Omental fat pad (tissue), 4 donors: ENCODE measurements at places on chromosomes 16 and 17.

DNA sequence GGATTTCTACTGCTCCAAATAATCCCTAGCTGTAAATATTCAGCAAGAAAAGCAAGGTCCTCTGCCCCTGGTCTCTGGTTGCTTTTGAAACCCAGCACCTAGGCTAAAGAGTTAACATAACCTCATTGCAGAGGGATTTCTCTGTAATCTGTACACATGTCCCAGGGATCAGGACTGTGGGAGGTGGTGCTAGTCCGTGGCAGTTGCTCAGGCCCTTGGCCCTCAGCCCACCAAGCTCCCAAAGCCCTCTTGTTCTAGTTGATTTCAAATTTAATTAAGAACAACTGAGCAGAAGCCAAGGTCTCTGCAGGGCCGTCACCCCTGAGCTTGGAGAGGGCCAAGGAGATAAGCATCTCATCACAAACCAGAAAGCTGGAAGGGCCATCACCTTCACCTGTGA lies 181.1 kb downstream of the SOX9 start:
- no peak for DNase-seq

GRCh38 chr17:78990349-78991016 lies 10.8 kb upstream of the LGALS3BP start:
- DNase-seq = no peak

DNA sequence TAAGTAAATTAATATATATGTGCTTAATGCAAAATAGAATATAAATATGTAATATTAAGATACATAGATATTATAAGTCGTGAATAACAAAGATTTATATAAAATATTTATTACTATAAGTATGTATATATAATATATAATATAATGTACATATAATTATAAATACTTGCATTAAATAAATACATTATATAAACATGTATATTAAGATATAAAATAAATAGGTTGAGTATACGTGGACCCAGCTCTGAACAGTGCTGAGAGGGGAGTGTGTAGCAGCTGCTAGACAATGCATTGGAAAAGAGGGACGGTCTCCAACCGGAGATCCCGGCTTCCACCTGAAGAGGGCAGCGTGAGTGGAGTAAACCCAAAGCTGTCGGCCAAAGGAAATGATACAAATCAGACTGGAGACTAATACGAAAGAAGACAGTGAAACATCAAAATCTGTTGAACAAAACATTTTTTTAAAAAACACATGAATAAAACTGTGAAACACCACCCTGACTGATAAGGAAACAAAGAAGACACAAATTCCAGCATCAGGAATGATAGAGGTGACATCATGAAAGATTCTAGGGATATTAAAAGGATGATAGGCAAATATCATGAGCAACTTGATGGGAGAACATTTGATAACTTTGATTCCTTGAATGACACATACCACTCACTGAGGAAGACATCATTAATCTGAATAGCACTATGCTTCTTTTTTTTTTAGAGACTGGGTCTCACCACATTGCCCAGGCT lies 125.4 kb upstream of the CHMP6 start:
- peak; percentile 45 for DNase-seq

DNA sequence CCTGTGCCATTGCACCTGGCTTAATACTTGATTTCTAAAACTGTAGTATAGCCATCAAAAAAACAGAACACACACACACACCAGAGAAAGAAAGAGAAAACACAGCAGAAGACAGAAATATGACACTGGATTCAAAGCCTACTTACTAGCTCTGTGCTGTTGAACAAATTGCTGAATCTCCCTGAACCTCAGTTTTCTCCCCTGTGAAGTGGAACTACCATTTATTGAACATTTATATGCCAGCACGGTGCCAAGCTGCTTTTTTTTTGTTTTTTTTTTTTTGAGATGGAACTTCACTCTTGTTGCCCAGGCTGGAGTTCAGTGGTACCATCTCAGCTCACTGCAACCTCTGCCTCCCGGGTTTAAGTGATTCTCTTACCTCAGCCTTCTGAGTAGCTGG lies 13.2 kb upstream of the ALOX12B start:
- DNase-seq = no peak
